ENCODE measurements at places on chromosomes 12 and 14.

DNA sequence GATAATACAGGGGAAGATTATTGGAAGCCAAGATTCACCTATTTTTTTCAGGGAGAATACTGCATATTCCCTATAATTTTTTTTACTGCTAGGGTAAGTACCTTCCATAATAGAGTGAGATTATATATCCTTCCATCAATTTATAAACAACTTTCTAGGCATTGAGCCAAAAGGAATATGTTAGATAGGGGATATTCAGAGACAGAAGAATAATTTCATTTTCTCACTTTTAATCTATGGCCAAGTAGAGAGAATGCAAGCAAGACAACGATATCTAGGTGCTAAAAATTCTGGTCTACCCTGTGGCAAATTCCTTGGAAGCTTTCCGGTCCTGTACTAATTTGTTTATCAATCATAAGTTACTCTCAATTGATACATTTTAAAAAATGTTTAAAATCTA is 69.7 kb upstream of the STAC3 start:
- no peak for DNase-seq

DNA sequence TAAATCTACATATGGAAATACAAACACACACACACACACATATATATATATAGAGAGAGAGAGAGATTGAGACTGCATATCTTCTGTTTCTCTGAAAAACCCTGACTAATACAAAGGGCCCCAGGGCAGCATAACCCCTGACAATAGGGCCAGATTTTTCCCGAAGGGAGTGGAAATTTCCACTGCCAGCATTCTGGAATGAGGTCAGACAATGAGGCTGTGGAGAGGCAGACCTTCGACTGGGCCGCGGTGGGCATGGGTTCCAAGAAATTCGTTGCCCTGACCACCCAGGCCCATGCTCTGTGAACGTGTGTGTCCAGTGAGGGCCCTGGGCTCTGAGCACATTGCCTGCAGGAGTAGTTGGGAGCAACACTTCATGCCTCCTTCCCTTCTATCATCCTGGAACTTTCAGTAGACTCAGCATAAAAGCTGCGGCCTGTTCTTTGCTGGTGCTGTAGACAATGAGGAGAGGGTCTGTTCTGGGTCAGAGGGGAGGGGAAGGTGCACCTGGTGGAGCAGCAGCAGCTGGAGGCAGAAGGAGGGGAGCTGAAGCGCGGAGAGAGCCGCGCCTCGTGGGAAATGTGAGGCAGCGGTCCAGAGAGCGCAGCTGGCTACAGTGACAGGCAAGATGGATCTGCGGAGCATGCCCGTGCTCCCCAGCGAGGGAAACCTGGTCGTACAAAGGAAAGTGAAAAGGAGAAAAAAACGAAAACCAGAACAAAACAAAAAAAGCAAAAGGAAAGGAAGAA is 25.6 kb upstream of the CCDC60 start:
- DNase-seq, result no peak

DNA sequence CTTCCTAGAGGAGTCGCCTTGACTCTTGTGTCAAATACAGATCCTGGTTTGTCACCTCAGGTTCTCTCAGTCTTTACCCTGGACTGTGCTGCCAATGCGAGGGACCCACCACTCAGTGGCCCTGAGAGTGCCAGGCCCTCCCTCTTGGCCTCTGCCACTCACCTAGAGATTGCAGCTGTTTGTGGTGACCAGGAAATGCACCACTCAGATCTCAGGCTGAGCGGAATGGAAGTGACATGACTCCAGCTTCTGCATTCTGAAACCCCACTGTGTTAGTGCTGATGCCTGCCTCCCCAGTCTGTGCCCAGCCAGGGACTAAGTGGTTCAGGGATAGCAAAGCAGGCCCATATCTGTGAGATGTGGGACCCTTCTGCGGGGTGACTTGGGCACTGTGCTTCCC is 27.8 kb upstream of the NEDD1 start:
- no peak for DNase-seq

- no peak for DNase-seq
Observed at GRCh38 chr14:35339761-35340406, 47.7 kb downstream of the PSMA6 start.

DNA sequence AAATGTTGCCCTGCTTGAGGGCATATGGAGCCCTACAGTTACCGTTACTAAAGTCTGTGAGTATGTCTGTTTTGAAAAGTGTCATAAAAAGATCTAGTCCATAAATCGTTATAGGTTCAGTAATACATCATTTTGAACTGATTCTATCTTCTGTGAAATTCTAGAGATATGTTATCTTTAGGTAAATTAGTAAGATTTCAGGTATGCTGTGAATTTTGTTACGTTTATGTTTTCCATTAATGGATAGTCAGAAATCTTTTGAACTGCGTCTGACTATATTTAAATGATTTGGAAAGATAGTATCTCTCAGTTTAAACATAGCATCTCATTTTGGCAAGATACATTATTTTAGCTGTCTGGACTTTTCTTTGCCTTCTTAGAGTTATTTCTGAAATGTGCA is 8.3 kb downstream of the ALG10 start:
- DNase-seq, result no peak

DNA sequence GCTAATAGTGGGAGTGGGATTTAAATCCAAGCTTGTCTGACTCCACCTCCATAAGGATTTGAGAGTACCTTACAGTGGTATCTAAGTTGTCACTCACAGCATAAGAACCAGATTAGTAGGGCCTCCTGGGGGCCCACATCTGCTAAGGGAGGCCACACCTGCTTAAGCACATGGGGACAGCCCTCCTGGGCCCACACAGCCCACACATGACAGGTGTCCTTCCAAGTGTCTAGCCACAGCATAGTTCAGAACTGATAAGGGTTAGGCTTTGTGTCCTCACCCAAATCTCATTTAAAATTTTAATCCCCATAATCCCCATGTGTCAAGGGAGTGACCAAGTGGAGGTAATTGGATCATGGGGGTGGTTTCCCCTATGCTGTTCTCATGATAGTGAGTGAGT is 186.0 kb upstream of the HMGA2 start:
- DNase-seq, result no peak

DNA sequence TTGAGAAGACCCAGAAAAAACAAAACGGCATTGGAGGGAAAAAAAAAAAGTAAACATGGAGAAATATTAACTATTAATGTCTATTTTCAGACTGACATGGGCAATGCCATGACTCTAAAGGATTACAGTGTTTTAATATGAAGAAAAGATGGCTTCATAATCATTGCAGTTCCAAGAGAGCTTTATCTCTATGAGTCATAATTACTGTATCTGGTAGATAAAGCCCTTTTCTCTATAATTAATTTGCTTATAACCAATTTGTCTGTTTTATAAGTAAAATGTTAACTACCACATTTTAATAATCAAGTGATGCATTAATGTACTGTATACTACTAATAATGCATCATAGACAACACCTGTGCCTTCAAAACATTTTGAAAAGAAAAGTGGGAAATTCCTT is 59.7 kb downstream of the CLIP1 start:
- DNase-seq, result no peak

DNA sequence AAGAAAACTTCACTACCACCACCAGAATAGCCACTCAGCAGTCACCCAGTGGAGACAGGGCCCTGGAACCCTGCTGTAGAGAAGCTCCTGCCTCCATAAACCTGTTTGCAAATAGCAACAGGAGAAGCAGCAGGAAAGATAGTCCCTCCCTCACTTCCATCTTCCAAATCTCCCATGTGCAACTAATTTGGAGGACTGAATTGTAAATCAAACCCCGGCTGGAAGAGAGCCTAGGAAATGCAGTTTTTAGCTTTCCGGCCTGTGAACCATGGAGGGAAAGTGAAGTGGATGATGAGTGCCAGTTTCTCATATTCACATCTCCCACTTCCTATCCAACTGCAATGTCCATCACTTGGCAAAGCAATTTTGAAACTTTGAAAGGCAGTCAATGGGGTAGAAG is 167.2 kb upstream of the FRMD6 start:
- no peak for DNase-seq

- no peak for DNase-seq
Observed at GRCh38 chr14:22429546-22430294, 159.3 kb downstream of the DAD1 start.

DNA sequence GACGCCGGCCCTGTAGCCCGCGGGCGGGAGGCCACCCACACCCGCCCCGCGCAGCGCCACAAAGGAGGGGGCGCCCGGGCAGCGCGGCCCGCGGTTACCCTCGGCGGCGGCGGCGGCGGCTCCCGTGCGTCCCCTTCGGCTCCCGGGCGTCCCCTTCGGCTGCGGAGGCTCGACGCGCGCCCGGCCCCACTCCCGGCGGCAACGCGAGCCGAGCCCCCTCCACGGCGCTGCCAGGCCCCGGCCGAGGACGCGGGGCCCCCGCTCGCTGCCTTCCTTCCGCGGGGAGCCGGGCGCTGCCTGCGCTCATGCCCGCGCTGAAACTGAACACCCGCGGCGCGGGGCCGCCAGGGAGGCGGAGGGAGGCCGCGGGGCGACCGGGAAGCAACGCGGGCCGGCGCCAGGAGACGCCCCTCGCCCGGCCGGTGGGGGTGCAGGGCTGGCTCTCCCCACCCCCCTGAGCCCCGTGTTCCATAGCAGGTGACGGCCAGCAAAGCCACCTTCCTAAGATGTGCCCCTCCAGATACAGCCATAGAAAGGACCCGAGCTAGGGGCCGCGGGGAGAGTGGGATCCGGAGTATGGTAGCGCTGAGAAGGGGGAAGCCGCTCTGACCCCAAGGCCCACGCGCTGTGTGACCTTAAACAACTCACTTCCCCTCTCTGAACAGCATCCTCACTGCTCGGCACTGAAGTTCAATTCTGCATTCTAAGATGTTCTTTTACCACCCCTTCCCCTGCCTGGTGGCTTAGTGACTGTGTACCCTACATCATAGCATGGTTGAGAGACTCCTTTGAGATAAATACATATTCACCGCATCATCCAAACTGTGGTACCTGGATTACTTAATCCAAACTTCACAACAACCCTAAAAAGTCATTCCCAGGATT is 42.8 kb downstream of the KDM2B start:
- no peak for DNase-seq

GRCh38 chr12:119383206-119383605 is 48.7 kb downstream of the CCDC60 start:
- no peak for DNase-seq

- DNase-seq, result peak; percentile 94
Observed at GRCh38 chr14:95442633-95443021, 73.8 kb downstream of the SYNE3 start.

DNA sequence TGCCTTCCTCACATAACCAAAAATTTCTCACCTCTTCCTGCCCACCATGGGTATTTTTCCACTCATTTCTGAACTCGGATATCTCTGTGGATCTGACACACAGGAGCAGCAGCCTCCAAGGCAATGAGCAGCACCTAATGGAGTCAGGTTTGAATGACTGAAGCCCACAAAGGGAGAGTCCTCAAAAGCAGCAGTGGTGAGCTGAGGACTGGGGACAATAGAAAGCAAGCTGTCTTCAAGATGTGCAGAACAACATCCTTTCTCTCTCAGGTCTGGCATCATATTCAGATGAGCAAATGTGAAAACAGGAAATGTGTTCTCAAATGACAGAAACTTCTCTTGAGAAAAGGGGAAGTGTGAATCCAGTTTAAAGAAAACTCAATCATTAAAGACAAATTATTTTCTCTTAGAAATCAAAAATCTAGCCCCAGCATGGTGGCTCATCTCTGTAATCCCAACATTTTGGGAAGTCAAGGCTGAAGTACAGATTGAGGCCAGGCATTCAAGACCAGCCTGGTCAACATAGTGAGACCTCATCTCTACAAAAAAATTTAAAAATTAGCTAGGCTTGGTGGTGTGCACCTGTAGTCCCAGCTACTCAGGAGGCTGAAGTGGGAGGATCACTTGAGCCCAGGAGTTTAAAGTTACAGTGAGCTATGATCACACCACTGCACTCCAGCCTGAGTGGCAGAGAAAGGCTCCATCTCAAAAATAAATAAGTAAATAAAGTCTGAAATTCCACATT is 54.2 kb downstream of the C12orf42 start:
- DNase-seq, result no peak

DNA sequence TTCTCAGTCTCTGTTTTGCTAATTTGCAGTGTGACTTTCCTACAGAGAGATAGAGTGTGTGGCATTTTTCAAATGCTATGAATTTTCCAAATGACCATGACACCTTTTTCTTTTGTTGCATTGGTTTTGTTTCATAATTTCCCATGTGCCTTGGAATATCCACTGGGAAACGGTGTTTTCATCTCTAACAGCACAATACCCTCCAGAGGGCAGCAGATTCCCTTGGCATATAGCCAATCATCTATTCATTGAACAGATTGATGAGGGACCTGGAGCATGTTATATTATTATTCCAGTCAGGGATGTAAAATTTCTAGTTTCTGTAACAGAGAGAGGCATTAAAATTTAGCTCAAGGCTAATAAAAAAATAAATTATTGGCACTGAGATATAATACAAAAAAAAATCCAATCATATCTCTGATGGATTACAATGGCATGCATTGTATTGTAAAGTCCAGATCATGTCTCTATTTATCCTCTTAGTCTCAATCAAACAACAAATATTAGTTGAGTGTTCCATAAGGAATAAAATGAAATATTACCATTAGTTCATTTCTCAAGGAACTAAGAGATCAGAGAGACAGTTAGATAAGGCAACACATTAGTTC is 29.6 kb upstream of the NTN4 start:
- DNase-seq, result peak; percentile 26

- no peak for DNase-seq
Observed at GRCh38 chr12:128905003-128905544, 51.8 kb downstream of the GLT1D1 start.
